Right atrium auricular region (tissue), 2 donors: ENCODE measurements at places on chromosomes 16 and 17. TPM values are rescaled to one million over a fixed set of nuclear protein-coding genes. Genes with fewer than 3 reads are reported as not detected.

- no peak for DNase-seq
Observed at GRCh38 chr17:69961501-69962145, 113.4 kb upstream of the KCNJ16 start.

GRCh38 chr17:75133001-75133400, 1.5 kb upstream of the NT5C start:
- DNase-seq: no peak

GRCh38 chr16:87325423-87325858, 8.2 kb upstream of the C16orf95 start:
- DNase-seq: no peak

GRCh38 chr16:49095539-49095938, 186.1 kb downstream of the CBLN1 start:
- DNase-seq: no peak

DNA sequence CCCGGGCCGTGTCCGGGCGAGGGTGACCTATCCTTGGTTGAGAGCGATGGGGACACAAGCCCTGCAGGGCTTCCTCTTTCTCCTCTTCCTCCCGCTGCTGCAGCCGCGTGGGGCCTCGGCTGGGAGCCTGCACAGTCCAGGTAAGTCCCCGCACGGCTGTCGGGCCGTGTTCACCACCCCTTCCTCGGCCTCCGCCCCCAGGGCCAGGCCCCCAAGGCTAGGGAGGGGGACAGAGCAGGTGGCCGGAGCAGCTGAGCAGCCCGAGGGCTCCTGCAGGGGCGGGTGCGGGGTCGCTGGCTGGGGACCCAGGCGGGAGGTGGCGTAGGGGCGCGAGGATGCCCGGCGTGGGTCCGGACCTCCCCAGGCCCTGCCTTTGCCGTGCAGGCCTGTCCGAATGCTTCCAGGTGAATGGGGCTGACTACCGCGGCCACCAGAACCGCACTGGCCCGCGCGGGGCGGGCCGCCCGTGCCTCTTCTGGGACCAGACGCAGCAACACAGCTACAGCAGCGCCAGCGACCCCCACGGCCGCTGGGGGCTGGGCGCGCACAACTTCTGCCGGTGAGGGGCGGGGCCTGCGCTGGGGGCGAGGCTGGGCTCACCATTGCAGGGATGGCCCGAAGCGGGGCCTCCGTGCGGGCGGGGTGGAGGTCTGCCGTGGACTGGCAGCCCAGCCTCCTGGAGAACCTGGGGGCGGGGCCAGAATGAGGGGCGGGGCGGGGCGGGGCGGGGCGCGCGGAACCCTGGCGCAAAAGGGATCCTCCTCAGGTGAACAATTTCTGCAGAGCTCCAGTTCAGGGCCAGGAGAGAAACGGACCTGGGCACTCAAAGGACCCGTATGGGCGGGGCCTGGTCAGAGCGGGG, 631 bp downstream of the KREMEN2 start:
- no peak for DNase-seq

GRCh38 chr17:81822996-81823819, 9.9 kb downstream of the MCRIP1 start:
- DNase-seq: no peak

GRCh38 chr17:80646328-80646727, 101.7 kb downstream of the RPTOR start:
- no peak for DNase-seq

- no peak for DNase-seq
Observed at GRCh38 chr17:38663125-38663751, 11.5 kb downstream of the EPOP start.

- DNase-seq: no peak
Observed at GRCh38 chr16:71788578-71788977, 20.1 kb downstream of the AP1G1 start.

- no peak for DNase-seq
Observed at GRCh38 chr17:63344383-63344782, 101.7 kb downstream of the CYB561 start.

DNA sequence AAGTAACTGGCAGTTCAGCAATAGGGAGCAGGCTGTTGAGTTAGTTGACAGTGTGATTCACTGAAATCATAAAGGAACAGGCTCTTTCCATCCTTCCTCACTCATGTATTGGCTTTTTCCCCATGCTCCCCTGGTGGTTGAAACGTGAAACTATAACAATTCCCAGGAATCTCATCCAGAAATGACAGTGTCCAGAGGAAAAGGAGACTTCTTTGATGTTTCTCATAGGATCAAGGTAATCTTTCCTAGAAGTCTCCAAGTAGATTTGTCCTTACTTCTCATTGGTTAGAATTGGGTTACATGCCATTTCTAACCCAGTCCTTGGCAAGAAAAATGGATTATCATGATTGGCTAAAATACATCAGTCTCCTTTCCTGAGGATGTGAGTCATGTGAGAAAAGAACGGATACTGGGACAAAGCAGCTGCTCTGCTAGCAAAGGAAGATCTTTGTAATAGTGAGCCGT, 14.4 kb downstream of the TTC19 start:
- no peak for DNase-seq

DNA sequence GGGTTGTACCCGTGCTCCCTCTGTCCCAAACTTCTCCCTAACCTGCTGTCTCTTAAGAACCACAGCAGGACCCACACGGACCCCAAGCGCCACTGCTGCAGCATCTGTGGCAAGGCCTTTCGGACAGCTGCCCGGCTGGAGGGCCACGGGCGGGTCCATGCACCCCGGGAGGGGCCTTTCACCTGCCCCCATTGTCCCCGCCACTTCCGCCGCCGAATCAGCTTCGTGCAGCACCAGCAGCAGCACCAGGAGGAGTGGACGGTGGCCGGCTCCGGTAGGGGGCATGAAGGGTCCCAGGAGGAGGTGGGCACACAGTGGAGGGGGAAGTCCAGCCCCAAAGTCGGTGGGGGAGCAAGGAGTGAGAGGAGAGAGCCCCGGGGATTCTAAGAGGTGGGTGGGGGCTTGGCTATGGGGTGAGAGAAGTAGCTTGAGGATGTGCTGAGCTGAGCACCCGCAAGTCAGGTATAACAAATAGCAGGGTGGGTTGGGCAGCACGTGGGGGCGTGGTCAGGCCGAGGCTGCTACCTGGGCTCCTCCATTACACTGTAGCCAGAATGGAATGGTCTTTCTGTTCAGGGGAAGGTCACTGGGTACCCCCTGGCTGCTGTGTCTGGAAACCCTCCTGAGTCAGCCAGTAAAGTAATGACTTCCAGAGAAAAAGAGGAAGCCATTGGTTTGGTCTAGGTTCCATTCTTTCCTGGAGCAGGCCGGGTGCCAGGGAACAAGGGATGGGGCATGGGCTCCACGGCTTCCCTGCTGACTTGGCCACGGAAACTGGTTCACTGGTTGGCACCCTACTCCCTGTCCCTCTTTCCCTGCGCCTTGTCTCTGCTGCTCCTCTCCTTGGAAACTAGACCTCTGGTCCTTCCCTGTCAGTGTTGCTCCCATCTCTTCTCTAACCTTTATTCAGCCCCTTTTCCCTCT, 7.1 kb downstream of the PRSS53 start:
- DNase-seq: no peak

- no peak for DNase-seq
Observed at GRCh38 chr16:56672761-56673536, 3.3 kb downstream of the MT1H start.

- no peak for DNase-seq
Observed at GRCh38 chr16:12157517-12158093, 181.1 kb downstream of the SNX29 start.

- peak; percentile 93 for DNase-seq
Observed at GRCh38 chr17:71975331-71975801, 145.5 kb upstream of the SOX9 start.

DNA sequence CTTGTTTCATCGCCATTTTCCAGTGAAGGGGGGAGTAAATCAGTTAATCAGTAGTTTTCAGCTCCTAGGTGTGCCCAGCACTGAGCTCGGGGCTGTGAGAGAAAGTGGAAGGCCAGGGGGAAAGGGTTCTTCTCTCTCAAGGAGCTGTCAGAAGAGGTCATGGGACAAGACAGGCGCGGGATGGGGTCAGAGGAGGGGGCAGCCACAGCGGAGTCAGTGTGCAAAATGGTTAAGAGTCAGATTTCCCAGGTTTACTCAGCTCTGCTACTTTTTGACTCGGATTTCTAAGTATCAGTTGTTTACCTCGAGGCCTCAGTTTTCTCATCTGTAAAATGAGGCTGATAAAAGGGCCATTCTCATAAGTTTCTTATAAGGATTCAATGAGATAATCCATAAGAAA, 4.3 kb upstream of the XYLT1 start:
- peak; percentile 28 for DNase-seq

DNA sequence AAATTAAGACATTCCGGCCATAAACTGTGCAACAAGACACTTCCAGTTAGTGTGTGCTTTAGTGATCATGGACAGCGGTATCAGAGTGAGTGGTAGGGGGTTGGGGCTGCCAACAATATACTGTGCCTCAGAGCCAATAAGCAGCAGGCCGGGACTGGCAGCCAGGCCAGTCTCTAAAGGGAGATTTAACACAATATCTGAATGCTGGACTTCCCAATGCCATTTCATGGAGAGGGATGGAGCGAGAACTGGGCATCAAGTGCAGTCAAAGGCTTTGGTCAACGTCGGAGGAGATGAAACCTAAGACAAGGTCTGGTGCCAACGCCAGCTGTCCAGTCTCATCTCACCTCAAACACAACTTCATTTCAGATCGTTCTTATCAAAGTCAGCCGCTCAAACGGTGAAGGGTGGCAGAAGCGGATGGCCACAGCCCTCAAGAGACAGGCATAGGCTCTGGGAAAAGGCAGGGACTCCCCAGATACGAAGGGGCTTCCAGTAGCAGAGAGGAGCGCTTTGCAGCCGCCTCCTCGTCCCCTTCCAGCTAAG, 935 bp downstream of the USP32 start:
- no peak for DNase-seq

DNA sequence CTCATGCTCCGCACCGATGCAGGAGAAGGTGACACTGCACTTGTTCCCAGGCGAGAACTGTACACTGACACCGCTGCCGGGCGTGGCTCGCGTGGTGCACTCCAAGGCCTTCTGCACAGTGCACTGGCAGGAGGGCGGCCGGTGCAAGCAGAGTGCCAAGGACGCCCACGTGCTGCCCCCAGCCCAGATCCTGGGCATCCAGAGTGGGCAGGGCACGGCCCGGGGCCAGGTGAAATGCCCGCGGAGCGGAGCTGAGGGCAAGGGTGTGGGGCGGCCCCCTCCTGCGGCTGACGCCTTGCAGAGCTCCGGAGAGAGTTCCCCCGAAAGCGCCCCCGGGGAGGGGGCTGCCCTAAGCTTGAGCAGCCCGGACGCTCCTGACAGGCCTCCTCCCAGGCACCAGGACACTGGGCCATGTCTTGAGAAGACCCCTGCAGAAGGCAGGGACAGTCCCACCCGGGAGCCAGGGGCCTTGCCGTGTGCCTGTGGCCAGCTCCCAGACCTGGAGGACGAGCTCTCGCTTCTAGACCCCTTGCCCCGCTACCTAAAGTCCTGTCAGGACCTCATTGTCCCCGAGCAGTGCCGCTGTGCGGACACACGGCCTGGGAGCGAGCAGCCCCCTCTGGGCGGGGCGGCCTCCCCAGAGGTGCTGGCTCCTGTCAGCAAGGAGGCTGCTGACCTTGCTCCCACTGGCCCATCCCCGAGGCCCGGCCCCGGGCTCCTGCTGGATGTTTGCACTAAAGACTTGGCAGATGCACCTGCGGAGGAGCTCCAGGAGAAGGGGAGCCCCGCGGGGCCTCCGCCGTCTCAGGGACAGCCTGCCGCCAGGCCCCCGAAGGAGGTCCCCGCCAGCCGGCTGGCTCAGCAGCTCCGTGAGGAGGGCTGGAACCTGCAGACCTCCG, 21.9 kb upstream of the JPT2 start:
- no peak for DNase-seq

- peak; percentile 99 for DNase-seq
Observed at GRCh38 chr16:22374311-22375116, at the start of gene CDR2. Gene CDR2 (minus strand): TSS chr16:22374619. CDS start chr16:22374309, 310 bp downstream.

DNA sequence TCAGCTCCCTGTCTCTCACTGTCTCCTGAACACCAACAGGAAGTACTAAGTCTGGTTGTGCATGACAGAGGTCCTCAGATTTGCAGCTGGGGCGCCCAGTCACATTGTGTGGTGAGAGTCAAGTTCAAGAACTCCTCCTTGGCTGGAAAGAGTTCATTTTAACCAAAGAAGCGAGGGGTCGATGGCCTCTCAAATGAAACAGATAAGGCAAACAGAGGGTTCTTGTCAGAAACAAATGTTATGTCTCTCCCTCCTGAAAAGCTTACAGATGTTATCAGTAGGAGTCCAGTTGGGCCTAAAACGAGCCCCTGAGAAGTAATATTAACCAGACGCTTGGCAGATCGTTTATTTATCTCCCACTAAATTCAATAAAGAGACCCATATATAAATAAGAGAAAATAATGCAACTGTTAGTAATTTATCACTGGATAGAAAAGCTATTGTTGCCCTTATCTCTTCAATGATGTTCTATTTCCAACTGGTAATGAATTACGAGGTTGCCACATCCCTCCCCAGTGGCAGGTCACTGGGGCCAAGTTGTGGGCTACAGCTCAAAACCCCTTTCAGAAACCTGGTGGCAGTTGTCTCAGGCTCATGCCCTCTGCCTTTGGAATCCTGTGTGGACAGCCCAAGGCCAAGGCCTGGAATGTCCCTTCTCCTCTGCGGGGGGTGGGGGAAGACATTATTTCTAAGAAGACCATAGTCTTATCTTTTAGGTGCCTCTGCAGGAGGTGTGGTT, 307.5 kb upstream of the DYNLRB2 start:
- DNase-seq: no peak

DNA sequence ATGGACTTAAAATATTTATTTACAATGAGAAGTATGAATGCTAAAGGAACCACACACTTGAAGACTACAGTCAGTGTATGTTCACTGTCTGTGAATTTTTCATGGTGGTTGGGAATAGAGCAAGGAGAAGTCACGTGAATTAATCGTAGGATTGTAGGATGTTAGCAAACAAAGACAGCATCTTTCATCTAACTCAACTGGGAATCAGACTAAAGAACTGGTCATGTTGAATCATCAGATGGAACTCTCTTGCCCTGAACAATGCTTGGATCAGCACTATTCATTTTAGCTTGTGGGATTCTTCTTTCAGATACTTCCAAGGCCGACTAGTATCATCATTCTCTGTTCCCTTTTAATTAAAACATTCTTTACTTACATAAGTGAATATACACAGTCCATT, 18.1 kb downstream of the KCNJ2 start:
- DNase-seq: no peak

UNC13D gene
- total RNA-seq: 11.1 TPM

TBC1D28 gene
- total RNA-seq: not detected

RNF222 gene
- total RNA-seq: not detected

PNMT gene
- 14.9 TPM for total RNA-seq

GLYR1 gene
- 37.4 TPM for total RNA-seq

HS3ST2 gene
- 1.6 TPM for total RNA-seq

HS3ST3A1 gene
- total RNA-seq: not detected

CBFA2T3 gene
- total RNA-seq: 1.1 TPM

PRSS53 gene
- 0.15 TPM for total RNA-seq

ZNF276 gene
- total RNA-seq: 11.1 TPM

SLC47A1 gene
- 4.9 TPM for total RNA-seq

BANP gene
- 10.4 TPM for total RNA-seq

TBC1D3 gene
- not detected for total RNA-seq

GAN gene
- 10.7 TPM for total RNA-seq

NUTF2 gene
- 44.6 TPM for total RNA-seq

MTHFSD gene
- 7.8 TPM for total RNA-seq
